ENCODE measurements at places on chromosomes 2 and 18.

- DNase-seq, result no peak
These were observed 62.9 kb downstream of the RPL31 start for GRCh38 chr2:101064868-101065549.

- DNase-seq, result no peak
These were observed 34.9 kb downstream of the SERPINE2 start for GRCh38 chr2:224004105-224004695.

- no peak for DNase-seq
These were observed 222.2 kb downstream of the LTBP1 start for GRCh38 chr2:33168922-33169321.

DNA sequence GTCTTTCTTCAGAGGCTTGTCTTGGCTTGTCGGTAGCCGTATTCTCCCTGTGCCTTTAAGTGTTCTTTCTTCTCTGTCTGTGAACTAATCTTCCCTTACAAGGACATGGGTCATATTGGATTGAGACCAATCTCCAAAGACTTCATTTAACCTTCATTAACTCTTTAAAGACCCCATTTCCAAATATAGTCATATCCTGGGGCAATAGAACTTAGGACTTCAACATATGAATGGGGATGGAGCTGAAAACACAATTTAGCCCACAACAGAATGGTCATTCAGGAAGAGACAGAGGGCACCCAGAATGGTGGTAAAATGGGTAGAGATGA lies 82.1 kb upstream of the TANK start:
- DNase-seq, result no peak

- DNase-seq, result no peak
These were observed 96.8 kb upstream of the CRACDL start for GRCh38 chr2:99032786-99033185.

DNA sequence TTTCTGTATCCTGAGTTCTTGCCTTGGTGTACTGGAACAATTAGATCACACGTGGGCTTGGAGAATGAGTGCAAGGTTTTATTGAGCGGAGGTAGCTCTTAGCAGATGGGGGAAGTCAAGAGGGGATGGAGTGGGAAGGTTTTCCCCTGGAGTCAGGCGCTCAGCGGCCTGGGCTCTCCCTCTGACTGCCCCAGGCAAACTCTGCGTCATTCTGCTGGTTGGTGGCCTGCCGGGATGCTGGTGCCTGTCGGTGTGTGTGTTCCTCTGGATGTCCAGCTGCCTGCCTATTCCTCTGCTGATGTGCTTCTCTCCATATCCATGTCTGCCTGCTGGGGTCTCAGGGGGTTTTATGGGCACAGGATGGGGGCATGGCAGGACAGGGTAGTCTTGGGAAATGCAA lies 111.0 kb downstream of the TRIB2 start:
- no peak for DNase-seq

- DNase-seq, result no peak
These were observed 371.7 kb downstream of the PIK3C3 start for GRCh38 chr18:42326752-42327151.

DNA sequence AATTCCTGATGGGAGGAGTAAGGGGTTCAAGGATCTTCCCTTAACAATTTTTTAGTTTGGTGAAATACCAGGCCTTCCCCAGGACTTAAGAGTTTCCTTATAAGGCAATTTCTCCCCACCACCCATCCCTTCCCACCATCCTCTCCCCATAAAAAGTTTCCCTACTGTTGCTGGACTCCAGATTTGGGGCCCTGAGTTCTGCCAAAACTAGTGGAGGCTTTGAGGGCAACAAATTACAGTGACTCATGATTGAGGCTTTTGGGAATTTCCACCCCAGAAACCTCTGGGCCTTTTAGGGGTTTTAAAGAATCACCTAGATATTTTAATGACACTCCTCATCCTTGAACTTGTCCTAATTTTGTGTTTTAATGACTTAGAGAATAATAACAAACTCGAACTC lies 14.3 kb upstream of the EN1 start:
- DNase-seq, result no peak

DNA sequence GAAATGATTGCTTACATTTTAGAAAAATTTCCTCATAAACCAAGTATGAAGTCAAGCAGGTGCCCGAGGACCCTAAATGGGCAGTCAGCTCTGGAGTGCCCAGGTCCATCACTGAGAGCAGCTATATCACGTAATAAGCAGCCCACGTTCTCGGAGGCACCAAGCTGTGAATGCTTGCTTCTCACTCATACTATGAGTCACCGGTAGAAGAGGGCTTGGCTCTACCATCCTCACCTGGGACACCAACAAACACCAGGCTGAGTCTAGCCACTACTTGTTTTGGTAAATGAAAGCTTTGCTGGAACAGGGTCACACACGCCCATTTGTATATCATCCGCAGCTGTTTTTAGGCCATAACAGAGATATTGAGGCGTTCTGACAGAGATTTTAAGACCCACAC lies 207.5 kb downstream of the SEPTIN10 start:
- no peak for DNase-seq

- DNase-seq, result no peak
These were observed 14.0 kb downstream of the NABP1 start for GRCh38 chr2:191691898-191692297.

GRCh38 chr2:237441605-237442274 lies 27.8 kb upstream of the COL6A3 start:
- no peak for DNase-seq

Measured in memory B cell (primary cell).